ENCODE measurements at places on chromosomes 3 and 15.
A peak's percentile ranks its signal among the peaks of the same experiment; 100 is the strongest.

GRCh38 chr15:70875001-70875782 is 17.0 kb downstream of the THAP10 start:
- DNase-seq = peak; percentile 48

- no peak for DNase-seq
Observed at GRCh38 chr3:82800248-82800647, 1038.8 kb upstream of the GBE1 start.

DNA sequence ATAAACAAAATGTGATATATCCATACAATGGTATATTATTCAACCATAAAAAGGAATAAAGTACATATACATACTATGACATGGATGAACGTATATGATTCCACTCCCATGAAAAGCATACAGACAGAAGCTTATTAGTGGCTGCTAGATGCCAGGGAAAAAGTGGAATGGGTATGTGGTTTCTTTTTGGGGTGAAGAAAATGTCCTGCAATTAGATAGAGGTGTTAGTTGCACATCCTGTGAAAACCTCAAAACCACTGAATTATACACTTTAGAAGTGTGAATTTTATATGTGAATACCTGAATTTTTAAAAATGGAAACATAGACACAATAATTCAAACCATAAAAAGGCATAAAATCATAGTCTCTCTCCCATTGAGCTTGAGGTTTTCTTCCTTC is 11.2 kb downstream of the DENND6A start:
- DNase-seq = no peak

GRCh38 chr3:63324621-63325020 is 46.5 kb downstream of the SYNPR start:
- no peak for DNase-seq

GRCh38 chr15:31308185-31308639 is 18.4 kb upstream of the KLF13 start:
- no peak for DNase-seq

Measured in endothelial cell of umbilical vein (primary cell).